ENCODE measurements at places on chromosomes 6 and 20.

DNA sequence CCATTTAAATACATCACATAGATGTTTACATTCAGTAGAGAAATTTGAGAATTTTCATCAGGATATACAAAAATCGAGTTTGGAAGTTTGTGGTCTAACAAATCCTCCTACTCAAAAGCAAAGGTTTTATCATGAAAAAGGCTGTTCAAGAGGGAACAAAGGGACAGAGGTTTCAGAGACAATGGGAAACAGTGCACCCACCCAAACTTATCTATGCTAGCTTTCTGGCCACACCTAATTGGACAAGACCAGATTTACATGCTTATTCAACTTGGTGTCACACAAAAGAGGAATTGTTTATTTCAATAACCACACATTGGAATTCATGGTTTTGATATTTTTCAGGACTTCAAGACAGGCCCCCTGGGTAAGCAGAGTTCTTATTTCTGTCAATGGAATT, 28.4 kb upstream of the RSPO3 start:
- DNase-seq, result no peak

GRCh38 chr6:40443842-40444241, 143.3 kb downstream of the LRFN2 start:
- DNase-seq, result no peak

DNA sequence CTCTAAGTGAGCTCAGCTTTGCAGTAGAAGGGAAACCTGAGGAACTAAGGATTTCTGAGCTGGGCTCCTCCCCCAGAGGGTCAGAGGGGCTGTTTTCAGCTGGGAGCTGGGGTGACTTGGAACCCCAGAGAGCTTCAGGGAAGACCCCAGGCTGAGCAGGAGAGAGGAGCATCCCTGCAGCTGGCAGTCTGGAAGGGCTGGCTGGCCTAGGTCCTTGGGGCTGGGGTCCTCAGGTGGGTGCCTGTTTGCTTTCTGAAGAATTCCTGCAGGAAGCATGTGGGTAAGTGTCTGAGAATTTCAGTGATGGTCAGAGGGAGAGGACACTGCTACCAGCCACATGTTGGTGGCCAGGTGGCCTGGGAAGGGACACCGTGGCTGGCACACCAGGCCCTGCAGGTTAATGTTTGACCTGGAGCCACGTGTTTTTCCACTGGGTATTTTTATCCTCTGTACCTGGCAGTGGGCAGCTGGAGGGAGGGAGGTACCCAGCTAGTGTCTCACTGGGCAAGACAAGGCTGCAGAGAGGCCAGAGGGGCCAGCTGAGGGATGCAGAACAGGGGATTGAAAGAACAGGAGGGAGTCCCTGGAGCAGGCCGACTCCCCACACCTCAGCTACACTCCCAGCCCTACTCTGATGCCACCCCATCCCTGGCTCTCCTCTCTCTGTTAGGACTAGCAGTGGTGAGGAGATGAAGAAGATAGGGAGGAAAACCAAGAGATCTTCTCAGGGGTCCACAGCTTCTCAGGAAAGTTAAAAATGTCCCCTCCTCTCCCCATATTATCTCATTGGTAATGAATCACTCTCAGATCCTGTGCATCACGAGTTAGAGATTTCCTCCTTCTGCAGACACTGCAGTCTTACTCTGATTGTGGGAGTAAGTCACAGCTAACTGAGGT, 143.6 kb downstream of the VEGFA start:
- peak; percentile 64 for DNase-seq

DNA sequence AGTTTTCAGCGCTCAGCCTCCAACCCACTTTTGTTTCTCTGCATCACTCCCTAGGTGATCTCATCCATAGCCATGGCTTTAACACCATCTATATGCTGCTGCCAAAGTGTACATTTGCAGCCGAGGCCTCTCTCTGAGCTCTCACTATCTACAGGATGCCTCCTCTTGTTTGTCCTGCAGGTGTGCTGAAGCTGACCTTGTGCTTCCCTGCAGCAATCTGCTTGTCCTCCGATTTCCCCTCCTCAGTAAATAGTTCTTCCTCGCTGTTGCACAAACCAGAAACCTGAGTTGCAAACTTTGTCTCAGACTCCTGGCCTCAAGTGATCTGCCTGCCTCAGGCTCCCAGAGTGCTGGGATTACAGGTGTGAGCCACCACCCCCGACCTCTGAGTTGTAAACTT, 3.7 kb upstream of the TXNDC5 start:
- DNase-seq, result no peak

DNA sequence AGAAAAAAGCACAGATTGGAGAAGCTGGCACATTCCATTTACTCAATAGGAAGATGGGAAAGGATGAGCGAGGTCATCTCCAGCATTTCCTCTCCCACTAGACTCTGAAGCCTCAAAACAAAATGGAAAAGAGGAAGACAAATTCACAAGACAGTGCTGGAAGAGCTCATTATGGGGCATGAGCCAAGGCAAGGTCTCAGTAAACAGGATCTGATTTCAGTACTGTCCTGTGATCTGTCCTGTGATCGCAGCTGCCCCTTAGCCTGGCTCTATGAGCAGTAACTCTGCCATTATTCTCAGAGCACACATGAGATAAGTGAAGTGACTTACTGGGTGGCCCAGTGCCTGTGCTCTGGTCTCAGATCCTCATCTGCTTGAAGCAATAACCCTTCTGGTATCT, 68.1 kb upstream of the SLC4A11 start:
- DNase-seq, result peak; percentile 58

DNA sequence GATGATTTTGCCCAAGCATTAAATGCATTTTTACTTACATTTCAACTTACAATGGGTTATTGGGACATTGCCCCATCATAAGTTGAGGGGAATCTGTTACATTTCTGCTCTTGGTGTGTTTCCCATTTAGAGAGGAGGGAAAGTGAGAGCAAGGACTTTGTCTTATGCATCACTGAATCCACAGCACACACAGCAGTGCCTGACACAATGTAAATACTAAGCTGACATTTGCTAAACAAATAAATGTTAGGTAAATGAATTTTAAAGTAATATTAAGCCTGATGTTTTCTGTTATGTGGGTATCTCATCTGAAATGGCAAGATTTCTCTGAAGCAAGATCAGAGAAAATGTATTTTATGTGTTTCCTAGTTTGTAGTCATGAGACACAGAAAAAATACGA, 143.6 kb upstream of the STXBP5 start:
- no peak for DNase-seq

GRCh38 chr6:360349-360748, 31.2 kb upstream of the IRF4 start:
- DNase-seq, result no peak

DNA sequence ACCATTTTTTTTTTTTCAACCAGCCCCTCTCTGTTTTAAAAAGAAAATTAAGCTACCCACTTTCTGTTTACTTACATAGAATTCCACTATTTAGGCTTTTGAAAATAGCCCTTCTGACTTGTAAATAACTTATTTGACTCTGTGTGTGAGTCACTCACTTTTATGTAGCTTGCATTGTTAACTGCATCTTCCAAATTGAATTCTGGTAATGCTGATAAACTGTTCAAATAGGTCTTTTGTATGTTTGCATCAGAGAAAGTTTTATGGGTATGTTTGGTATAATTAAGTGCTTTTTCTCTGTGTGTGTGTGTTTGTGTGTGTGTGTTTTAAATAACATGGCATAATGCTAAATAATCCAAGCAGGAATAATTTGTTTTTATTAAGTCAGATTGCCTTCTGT, 360.1 kb downstream of the PLCB1 start:
- no peak for DNase-seq

DNA sequence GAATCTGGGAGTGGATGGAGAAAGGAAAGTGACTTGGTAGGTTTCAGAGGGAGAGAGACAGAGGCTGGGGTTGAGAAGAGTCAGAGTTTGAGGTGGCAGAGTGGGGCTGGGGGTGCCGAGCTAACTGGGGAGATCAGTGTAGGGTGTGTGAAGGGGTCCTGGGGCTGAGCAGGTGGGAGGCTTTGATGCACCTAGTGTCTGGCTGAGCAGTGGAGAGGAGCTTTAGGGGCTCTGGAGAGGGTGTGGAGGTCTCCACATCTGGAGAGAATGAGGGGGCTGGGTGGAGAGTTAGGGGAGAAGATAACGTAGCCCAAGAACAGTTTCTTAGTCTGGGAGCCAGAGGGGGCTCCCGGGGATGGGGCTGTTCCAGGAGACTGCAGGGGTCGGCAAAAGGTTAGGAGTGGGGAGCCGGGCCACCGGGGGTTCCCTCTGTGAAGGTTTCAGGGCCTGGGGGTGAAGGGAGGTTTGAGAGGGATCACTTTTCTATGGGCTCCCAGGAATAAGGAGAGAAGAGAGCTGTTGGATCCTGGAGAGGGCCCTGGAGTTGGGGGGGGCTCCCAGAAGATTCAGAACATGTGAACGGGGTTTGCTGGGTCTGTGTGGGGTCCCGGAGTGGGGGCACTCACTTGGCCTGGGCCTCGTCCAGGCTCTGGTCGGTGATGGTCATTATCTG, 797 bp downstream of the PBX2 start:
- no peak for DNase-seq

DNA sequence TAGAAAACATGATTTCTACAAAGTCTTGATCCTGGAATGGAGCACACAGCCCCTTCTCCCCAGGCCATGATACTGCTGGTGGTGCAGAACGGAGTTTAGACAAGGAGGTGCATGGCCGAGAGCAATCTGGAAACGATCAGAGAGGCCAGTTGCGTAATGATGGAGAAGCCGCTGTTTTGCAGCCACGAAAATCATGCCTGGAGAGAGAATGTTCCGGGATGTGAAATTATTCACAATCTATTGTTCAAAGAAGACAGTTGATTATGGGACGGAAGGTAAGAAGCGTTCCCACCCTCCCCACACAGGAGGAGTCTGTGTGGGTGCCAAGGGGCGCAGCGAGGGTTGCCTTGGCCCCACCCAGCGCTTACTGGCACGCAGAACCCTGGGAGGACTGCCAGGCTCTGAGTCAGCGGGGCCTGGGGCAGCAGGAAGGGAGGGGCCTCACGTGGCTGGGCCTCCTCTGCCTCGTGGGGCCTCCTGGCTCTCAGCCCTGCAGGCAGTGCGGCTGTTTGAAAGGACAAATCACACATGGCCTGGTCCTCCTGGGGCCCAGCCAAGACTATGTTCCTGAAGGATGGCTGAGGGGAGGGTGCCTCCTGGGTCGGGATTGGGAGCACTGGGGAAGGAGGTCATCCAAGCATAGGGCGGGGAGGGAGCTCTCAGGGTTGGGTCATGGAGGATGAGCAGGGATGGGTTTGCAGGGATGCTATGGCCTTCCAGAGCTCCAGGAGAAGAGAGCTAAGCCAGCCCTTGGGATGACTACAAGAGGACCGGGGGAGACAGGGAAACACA, 8.7 kb upstream of the AP5S1 start:
- peak; percentile 95 for DNase-seq

- DNase-seq, result no peak
Measured at GRCh38 chr20:37327748-37328147, 18.2 kb upstream of the SRC start.

DNA sequence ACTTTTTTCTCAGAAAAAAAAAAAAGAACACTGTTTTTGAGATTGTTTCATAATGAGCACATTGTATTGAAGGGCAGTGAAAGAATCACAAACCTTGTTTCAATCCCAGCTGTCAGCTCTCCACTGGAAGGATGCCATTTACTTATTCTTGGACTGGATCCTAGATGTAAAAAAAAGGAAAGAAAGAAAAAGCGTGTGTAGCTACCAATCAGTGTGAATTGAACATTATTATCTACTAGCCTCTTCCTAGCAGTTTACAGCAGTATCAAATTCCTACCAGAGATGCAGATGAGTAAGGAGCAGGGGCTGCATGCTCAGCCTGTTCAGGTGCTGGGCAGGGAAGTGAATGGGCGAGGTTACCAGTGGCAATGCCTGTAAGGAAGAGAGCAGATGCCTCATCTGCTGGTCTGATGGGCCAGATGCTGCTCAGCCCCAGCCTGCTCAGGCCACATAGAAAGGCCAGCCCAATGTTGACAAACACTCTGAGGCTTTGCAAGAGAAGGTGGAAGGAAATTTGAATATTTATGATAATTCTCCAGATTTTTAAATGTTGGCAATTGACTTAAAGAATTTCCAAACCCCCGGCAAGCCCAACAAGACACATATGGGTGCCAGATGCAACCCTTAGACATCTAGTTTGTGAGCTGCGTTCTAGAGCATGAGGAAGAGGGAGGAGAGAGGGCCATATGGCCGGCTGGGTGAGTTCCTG, 189.5 kb downstream of the IBTK start:
- no peak for DNase-seq

GRCh38 chr20:12535316-12535715, 473.5 kb upstream of the SPTLC3 start:
- no peak for DNase-seq

DNA sequence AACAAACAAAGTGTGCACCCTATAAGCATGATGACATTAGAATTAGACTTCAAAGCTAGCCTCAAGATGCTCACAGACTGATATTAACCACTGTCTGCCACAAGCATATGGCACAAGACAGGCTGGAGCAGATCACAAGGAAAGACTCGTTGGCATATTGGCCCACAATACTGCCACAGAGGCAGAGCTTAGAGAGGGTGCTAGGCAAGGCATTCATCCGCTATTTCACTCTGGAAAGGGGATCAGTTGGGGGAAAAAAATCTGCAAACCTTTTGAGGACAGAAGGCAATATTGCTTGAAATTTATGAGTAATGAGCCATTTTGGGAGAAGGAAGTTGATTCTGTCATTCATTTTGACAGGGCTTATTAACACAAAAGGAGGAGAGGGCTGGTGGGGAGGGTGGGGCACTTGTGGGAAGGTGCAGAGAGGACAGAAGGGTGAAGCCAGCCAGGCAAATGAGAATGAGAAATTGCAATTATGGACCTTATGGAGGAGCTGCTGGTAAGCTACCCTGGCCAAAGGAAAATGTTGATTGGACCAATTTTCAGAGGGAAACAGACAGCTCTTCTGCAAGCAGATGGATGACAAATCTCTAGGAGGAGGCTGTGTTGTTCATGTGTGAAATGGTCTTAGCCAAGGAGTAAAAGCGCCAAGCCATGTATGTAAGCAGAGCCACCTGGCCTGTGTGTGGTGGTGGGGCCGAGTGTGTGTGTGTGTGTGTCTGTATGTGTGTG, 187.7 kb downstream of the GMPR start:
- no peak for DNase-seq

GRCh38 chr6:132412656-132413498, 11.6 kb upstream of the MOXD1 start:
- DNase-seq, result no peak

DNA sequence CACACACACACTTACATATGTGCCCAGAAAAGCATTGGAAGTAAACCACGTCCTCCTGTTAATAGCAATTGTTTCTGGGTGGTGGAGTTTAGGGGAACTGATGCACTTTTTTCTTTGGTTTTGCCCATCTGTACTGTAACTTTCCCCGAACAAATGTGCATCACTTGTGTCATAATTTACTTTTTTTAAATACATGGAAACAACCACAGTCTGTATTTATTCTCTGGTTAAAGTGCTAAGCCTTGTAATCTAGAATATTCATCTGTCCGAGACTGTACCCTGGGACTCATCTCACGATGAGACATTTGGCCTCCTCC, 61.5 kb upstream of the CD93 start:
- DNase-seq, result no peak
